Fibroblast of skin of left quadriceps (primary cell): ENCODE measurements at places on chromosomes 7 and 10.

GRCh38 chr10:34492081-34492480 lies 323.0 kb downstream of the PARD3 start:
- no peak for DNase-seq

DNA sequence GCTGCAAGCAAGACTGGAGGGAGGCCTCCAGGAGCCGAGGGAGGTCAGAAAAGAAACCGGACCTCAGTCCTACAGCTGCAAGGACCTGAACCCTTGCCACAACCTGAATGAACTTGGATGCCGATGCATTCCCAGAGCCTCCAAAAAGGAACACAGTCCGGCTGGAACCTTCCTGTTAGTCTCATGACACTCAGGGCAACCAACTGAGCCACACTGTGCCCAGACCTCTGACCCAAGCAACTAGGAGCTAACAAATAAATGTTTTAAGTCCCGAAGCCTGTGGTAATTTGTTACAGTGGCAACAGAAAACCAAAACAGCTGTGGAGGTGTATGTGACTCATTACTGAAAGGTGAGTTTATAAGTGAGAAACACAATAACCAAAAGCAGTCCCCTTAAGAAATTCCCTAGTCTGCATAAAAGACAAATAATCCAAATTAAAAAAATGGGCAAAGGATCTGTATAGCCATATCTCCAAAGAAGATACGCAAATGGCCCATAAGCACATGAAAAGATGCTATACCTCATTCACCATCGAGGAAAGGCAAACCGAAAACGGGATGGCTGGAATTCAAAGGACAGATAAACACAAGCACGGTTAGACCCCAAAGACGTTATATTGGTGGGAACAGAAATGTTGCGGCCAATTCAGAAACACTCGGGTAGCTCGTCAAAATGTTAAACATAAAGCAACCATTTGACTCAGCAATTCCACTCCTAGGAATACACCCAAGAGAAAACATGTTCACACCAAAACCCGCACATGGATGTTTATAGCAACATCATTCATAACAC lies 24.8 kb downstream of the GNA12 start:
- DNase-seq: no peak

GRCh38 chr10:74255888-74256357 lies 104.9 kb downstream of the ADK start:
- no peak for DNase-seq

GRCh38 chr10:84546609-84547008 lies 218.2 kb downstream of the CCSER2 start:
- DNase-seq: no peak

DNA sequence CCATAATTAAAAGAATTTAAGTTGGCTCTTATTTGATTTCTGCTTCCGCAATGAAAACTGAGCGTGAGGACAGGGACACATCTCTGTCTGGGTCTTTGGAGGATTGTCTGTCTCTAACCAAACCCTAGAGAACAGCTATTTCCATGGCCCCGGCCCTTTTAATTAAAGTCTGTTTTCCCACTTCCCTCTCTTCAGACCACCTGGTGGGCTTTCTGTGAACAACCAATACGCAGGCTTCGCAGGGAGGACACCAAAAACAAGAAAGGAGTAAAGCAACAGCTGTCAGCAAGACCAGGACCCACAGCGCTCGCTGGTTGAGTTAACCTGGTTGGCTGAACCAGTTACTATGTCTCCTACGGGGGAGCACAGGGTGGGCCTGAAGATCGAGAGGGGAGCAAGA lies 217.1 kb upstream of the FRMD4A start:
- DNase-seq: no peak

DNA sequence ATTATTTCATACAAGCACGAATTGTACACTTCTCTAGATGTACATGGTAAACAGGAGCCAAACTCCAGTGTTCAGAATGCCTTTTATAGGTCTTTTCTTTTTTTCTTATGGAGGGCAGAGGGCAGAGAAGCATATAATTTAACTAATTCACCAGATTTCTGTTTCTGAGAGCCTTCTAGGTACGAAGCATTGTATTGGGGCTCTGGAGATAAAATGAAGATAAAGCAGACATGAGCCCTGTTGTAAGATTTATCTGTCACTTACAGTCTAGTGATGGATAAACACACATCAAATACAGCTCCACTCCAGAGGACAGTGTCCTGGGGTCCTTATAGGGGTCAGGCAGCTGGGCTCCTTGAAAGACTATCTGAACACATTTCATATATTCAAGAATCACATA lies 265.5 kb downstream of the SKAP2 start:
- DNase-seq: no peak

DNA sequence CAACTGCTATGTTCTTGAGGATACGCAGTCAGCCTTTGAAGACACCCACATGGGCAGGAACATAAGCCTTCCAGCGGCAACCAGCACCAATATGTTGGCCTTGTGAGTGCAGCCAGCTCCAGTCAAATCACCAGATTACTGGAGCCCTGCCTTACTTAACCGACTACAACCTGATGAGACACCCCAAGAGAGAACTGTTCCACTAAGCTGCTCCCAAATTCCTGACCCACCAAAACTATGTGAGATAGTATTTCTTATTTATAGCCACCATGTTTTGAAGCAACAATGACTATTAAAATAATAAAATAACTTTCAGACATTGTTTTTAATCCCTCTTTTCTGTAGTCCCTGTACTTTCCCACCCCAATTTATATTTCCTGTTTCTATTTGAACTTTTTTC lies 179.6 kb downstream of the ADK start:
- no peak for DNase-seq

GRCh38 chr7:110650328-110650727 lies 440.6 kb upstream of the LRRN3 start:
- DNase-seq: no peak

DNA sequence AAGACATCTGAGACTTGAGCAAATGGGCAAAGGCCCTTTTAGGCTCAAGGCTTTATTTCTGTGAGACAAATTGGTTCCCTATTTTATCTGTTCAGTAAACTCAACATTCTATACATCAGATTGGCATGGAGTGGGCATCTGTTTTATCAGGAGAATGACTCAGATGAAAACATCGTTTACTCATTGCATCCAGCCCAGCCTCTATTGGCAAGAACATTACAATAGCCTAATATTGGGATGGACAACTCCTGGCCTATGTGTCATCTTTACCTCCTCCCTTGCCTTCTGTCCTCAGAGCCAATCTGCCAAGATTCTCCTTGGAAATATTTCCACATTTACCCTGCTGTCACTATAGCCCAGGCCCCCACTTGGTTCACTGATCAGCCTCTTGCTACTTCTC lies 5.5 kb upstream of the BLNK start:
- no peak for DNase-seq

GRCh38 chr10:70378122-70378521 lies 4.3 kb downstream of the LRRC20 start:
- peak; percentile 88 for DNase-seq

DNA sequence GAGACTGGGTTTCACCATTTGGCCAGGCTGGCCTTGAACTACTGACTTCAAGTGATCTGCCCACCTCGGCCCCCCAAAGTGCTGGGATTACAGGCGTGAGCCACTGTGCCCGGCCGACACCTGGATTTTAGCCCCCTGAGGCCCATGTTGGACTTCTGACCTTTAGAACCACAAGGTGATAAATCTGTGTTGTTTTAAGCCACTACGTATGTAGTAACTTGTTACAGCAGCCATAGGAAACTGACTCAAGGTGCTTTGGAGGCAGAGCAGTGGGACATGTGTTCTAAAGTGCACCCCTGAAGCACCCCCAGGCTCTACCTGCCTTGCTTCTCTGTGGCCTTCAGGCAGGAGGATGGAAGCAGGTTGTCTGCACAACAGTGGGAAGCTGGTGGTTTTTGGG lies 128.4 kb downstream of the CDH23 start:
- no peak for DNase-seq

DNA sequence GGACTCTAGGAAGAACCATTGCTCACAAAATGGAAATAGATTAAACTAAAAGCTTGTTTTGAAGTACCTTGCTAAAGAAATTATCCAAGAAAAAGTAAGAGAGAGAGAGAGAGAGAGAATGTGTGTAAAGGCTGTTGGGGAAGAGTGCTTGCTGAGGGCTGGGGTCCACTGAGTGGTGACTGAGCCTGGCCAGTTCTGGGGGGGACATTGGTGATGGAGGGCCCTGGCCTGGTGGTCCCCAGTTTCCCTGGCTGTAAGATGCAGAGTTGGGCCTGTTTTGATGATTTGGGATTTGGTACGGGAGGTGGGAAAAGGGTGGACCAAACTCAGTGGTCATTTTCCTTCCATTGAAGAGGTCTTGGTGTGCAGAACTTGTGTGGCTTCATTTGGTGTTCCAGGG lies 880 bp downstream of the RAMP3 start:
- DNase-seq: no peak

DNA sequence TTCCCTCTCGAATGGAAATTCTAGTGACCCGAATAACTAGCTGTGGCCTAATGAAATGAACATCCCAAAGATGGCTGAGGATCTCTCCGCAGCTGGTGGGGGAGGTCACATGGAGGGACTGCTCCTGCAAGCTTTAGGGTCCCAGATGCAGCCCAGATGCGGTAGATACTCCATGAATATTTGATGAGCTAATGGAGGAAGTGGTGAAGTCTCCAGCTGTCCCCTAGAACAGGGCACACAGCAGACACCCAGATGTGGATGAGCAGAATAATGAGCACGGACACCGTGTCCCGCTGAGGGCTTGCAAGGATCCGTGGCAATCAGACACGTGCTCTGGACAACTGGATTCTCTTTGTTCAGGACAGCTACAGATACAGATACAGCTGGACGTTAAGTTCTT lies 59.2 kb downstream of the DENND2A start:
- DNase-seq: no peak

GRCh38 chr10:78769526-78769925 lies 299.2 kb upstream of the ZMIZ1 start:
- DNase-seq: no peak

DNA sequence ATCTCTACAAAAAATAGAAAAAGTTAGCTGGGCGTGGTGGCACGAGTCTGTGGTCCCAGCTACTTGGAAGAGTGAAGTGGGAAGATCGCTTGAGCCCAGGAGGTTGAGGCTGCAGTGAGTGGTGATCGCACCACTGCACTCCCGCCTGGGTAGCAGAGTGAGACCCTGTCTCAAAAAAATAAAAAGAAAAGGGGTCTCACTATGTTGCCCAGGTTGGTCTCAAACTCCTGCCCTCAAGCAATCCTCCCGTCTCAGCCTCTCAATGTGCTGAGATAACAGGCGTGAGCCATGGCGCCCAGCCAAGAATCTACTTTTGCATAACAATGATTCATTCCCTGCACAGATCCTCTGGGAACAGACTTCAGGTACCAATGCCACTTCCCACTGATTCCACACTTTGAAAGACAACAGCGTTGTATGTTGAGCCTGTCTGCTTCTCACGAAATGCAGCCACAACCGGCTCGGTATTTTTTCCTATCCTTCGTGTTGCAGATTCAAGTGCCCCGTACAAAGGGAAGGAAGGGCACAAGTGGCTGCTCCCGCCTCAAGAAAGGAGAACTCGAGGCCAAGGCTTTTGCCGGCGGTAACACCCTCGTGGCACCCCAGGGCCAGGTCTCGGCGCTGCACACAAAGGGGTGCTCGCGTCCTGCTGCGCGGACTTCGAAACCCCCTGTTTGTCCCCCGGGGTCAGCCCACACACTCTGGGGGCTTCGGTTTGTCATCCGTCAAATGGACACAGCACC lies 745 bp downstream of the DAGLB start:
- peak; percentile 69 for DNase-seq

DNA sequence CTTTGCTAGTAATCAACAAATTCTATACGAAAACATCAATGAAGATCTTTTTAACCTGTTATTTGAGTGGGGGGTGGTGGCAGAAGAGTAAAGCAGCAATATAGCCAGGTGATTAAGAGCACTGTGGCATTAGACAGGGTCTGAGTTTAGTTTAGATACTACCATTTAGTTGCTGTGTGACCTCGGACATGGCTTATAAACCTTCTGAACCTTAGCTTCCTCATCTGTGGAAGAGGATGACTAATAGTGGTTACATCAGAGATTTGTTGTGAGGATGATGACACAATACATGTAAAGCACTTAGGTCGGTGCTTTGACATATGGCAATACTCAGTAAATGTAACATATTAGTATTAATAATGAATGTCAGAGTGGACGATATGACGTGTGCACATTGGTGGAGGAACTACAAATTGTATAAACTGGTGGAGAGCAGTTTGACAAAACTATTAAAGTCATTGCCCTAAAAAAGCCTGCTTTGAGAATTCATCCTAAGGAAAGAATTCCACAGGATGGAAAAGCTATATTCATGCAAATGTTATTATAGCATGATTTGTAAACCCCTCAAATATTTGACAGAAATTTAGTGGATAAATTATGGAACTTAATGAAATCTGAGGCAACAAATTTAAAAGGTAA lies 24.3 kb downstream of the SPAG6 start:
- DNase-seq: no peak
